ENCODE measurements at places on chromosomes 12 and 14.

- no peak for DNase-seq
Measured at GRCh38 chr12:127903146-127903545, 363.8 kb upstream of the TMEM132C start.

GRCh38 chr12:130086248-130086647 is 76.0 kb upstream of the FZD10 start:
- peak; percentile 13 for DNase-seq

DNA sequence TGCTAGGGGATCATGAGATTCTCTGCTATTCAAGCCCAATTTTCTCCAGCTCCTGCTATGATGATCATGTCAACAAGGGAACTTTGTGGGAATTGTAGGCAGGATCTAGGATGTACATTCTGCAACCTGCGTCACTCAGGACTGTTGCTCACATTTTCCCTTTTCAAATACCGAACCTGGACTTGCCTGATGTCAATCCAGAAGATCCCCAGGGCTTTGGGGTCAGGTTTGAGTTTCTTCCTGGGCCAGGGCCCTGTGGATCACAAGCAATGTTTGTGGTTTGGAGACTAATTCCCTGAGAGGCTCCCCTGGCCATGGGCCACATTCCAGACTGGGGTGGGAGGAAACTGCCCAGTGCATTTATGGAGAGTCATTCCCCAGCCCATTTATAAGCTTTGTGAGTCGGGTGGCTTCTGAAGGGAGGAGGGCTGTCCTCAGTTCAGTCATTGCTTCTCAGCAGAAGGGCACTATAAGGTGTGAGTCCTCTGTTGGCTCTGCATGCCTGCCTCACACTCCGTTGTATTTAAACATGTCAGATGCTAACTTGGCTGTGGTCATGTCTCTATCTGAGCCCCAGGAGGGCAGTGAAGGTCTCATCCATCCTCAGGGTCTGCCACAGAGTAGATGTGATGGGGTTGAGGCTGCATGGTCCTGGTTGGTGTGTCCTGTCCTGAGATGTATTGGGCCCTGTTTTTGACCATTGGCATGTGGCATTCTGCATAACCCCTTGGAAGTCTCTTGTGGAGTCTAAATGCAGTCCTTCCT is 6.5 kb downstream of the KRT86 start:
- no peak for DNase-seq

DNA sequence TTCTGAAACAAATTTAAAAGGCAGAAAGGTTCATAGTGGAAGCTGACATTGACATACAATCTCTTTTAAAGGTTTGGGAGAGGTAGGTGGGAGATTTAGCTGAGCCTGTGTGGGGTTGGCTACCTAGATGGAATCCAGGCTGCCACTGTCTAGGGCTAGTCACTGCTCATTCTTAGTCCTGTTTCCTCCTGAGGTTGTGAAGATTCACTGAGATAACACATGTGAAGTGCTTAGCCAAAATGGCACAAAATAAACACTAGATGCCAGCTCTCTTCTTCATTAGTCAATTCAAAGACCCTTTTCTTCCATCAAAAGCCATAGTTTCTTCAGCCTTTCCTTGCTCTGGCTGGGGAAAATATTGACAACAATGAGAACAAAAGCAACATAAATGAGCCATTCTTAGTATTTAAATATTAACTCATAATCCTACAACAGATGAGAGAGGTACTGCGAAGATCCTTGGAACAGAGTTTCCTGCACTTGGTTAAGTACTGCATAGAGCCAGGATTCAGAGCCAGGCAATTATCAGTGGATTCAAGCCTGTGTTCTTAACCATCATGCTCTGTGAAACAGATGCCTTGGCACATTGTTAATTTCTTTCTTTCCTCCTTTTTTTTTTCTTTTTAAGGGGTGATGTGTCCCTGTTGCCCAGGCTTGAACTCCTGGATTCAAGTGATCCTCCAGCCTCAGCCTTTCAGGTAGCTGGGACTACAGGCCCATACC is 3.5 kb downstream of the MYF6 start:
- no peak for DNase-seq

DNA sequence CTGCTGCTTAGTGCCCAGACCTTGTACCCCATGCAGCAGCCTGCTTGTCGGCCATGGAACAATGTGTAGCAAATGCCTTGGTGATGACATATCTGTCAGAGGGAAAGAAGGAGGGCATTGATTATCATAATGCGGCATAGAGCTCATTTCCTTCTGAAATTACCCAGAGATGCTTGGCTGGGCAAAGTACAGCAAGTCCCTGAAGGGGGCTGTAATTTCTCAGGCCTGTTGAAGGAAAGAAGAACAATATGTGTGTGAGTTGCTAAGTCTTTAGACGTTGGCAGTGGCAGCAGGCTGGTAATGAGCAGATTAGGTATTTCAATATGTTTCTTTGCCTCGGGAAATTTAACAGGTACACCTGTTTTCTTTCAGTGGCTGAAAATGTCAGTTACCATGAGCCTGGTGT is 128.6 kb downstream of the CRADD start:
- DNase-seq: no peak

GRCh38 chr14:26596543-26597061 is 1.2 kb downstream of the NOVA1 start:
- no peak for DNase-seq

- DNase-seq: no peak
Measured at GRCh38 chr14:104651876-104652260, 37.5 kb upstream of the INF2 start.

GRCh38 chr14:72683787-72684186 is 210.1 kb downstream of the DPF3 start:
- DNase-seq: no peak

DNA sequence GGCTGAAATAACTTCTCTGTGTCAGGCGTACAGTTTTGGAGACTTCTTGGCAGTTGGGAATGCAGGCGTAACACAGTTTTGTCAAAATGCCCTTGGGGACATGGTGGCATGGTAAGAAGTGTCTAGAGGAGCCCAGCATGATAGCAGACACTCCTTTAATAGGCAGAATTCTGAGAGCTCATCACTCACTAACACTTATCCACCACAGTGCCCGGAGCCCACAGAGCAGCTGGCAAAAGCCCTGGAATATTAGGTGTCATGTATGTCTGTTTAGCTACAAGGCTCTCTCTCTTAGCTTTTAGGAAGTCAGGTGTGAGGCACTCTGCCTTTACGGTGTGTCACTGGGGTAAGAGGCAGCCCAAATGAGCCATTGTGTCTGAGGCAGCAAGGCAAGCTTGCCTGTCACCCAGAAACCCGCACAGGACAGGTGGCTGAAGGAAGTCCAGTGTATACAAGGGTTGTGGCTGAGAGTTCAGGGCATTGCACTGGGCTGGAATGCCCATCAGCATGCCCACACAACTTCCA is 96.3 kb downstream of the ESRRB start:
- DNase-seq: no peak

DNA sequence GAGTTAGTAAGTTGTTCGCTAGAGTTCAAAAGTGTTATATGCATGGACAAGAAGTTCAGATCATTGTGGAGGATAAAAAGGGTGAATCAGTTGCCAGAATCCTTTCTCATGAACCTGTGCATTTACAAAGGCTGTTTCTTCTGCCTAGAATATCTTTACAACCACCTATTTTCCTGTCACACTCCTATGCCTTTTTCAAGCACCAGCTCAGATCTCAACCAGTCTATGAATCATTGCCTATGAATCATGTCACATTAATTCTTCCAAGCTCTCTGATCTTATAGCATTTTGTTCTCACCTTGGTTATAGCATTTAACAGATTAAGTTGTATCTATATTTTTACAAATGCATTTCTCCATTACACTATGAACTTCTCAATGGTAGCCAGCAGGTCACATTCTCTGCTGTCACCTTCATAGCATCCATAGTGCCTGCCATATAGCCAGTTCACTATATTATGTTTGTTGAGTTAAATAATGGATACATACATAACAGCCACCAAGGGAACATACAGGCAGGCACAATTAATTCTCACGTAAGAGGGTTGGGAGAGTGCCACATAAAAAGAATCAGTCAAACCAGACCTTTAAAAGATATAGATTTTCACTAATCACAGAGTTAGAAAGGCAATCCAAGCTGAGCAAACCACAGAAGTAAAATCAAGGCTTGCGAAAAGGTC is 573.0 kb downstream of the FOXG1 start:
- no peak for DNase-seq

DNA sequence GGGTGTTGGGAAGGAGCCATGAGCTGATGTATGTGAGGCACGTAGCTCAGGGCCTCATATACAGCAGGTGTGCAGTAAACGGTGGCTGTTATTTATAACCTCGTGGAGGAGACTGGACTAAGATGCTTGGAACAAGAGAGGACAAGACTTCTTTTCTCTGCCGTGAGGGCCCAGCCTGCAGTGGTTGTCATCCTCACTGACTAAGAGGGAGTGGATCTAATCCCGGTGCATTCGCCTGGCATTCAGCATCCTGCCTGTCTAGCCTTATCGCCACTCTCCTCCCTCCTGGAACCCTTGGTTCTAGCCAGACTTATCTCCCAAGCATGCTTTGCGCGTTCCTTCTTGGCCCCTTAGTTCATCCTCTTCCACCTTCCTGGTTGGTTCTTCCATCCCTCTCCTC is 3.9 kb downstream of the TSPAN9 start:
- no peak for DNase-seq

GRCh38 chr12:98845957-98846356 is 200.9 kb downstream of the APAF1 start:
- DNase-seq: no peak

DNA sequence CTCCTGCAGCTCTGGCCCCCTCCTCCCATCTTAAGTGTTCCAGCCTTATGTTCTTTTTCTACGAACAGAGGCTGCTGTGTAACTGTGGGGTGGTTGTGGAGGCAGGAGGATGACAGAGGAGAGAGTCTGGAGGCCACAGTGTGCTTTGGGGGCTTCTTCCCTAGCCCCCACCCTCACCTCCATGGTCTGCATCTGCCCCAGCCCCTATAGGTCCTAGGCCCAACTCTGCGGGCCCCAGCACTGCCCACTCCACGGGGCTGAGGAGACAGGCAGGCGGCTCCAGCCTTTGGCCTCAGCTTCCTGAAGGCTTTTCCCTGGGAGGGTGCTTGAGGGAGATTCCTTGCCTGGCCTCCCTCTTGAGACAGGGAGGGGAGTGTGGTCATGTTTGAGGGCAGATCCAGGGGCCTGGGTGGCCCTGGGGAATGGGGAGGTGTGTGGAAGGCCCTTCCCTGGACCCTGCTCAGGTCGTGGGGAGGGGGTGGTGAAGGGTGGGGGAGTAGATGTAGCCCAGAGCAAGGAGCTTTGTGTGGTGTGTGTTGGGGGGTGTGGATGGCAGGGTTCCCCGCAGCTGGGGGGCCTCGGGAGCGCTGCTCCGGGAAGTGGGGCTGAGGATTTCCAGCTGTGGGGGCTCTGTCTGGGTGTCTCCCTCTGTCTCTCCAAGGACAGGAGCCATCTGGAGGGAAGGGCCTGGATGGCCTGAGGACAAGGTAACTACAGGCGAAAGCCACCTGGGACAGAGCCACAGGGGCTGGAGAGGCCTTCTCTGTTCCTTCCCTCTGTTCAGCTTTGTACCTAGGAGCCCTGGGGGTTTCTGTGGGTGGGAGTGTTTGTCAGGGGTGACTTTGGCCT is 1.1 kb downstream of the SMIM41 start:
- DNase-seq: no peak

DNA sequence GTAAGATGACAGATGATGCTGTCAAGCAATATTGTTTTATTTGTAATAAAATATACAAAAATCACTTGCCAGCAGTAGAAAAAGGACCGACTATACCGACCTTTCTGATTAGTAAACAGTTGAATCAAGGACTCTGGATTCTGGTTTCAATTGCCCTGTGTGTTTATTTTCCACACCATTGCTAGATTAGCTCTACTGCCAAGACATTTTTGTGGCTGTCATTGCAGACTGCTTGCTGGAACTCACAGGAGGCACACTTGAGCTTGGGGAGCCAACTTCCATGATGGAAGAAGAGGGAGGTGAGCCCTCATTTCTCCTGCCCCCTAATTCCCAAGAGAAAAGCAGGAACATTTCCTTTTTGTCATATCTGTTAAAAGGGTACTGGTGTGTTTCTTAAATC is 51.3 kb downstream of the MAPKAPK5 start:
- no peak for DNase-seq

GRCh38 chr12:92156139-92156538 is 10.5 kb upstream of the BTG1 start:
- no peak for DNase-seq

DNA sequence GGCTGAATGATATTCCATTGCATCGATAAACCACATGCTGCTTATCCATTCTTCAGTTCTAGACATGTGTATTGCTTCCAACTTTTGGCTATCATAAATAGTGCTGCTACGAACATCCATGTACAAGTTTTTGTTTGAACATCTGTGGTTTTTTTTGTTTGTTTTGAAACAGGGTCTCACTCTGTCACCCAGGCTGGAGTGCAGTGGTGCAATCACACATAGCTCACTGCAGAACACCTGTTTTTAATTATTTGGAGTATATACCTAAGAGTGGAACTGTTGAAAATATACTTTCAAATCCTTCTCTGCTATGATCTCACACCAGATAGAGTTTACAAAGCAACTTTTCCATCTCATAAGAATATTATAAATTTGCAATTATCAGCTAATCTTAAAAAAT is 124.2 kb downstream of the TTC7B start:
- no peak for DNase-seq

DNA sequence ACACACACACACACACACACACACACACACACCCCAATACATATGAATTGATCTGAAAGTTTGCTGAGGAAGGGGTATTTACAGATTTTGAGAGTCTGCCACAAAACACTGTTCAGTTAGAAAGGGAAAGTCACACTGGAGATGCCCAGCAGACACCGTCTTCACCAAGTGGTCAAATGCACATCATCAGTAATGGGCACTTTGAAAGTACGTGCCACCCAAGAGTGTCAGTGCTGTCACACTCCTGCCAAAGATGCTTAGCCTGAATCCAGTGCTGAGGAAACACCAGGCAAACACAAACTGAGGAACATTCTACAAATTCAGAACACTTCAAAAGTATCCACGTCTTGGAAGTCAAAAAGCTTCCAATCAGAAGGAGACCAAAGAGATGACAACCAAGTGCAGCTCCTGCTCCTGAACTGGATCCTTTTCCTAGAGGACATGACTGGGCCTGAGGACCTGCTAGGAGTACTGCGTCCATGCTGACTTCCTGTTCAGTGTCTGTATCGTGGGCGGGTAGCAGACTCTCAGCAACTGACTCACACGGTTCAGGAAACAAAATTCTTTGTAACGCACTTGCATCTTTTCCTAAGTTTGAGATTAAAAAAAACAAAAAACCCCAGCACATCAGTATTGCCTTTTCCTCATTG is 18.6 kb downstream of the PSMC1 start:
- DNase-seq: peak; percentile 24

DNA sequence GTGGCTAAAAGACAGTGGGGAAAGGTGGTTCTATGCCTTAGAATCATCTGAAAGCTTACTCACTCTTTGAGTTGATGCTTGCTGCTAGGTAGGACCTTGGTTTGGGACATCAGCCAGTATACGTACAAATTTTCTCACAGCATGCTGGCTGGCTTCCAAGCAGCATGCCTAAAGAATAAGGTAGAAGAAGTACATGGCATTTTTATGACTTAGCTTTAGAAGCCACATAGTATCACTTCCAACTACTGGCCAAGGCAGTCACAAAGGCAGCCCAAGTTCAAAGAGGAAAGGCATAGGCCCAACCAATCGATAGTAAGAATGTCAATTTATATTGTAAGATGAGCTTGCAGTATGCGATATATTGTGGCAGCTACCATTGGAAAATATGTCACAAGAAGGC is 284.2 kb upstream of the CAND1 start:
- DNase-seq: no peak

- no peak for DNase-seq
Measured at GRCh38 chr14:57199921-57200320, 68.8 kb downstream of the EXOC5 start.

- no peak for DNase-seq
Measured at GRCh38 chr14:101730626-101731186, 30.8 kb upstream of the PPP2R5C start.
